Omental fat pad (tissue), 4 donors: ENCODE measurements at places on chromosomes 5 and 9. TPM values are rescaled to one million over a fixed set of nuclear protein-coding genes. Genes with fewer than 3 reads are reported as not detected.

- DNase-seq = no peak
Observed at GRCh38 chr5:106094204-106094607, 1576.5 kb downstream of the EFNA5 start.

DNA sequence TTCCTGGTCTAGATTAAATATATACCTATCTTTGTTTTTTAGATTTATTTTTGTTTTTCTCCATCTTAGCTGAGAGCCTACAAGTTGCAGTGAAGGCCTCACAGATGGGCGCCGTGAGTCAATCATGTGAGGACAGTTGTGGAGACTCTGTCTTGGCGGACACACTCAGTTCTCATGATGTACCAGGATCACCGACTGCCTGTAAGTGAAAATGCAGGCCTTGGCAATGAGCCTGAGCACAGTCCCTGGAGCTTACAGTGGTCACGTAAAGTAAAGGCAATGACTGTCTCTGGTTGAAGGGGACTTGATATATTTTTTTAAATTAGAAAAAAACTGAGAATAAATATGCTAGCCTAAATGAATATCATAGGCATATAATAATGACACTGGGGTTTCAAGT lies 271.9 kb downstream of the ARHGEF28 start:
- DNase-seq = no peak

DNA sequence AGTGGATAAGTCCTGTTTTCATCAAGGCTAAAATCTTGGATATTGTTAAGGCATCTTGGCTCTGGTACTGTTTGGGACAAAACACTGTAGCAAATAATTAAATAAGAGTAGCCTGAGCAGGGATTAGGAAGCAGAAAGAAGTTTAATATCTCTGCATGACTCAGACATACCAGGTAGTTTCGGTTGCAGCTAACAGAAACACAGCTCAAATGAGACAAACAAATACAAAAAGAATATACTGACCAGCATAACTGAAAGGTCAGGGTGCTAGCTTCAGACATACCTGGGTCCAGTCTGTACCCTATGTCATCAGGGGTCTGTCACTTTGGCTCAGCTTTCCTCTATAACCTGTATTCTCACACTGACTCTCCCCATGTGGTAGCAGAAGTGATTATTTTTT lies 156.4 kb upstream of the MAP3K1 start:
- no peak for DNase-seq

DNA sequence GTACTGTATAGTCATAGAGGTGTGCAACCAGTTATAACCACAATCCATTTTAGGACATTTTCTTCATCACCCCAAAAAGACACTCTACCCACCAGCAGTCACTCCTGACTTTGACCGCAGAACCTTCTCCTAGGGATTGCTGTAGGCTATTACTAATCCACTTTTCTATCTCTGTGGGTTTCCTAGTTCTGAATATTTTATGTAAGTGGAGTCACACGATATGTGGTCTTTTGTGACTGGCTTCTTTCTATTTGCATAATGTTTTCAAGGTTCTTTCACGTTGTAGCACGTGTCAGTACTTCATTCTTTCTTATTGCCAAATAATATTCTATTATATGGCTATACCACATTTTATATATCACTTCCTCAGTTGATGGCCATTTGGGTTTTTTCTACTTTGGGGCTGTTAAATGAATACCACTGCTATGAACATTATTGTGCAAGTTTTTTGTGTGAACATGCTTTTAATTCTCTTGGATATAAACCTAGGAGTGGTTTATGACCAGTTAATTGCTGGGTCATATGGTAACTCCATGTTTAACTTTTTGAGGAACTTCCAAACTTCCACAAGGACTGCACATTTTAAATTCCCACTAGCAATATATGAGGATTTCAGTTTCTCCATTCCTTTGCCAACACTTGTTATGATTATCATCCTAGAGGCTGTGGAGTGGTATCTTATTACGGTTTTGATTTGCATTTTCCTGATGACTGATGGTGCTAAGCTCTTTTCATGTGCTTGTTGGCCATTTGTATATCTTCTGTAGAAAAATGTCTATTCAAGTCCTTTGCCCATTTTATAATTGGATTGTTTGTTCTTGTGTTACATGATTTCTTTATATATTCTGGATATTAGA lies 37.8 kb downstream of the MRRF start:
- DNase-seq = no peak

DNA sequence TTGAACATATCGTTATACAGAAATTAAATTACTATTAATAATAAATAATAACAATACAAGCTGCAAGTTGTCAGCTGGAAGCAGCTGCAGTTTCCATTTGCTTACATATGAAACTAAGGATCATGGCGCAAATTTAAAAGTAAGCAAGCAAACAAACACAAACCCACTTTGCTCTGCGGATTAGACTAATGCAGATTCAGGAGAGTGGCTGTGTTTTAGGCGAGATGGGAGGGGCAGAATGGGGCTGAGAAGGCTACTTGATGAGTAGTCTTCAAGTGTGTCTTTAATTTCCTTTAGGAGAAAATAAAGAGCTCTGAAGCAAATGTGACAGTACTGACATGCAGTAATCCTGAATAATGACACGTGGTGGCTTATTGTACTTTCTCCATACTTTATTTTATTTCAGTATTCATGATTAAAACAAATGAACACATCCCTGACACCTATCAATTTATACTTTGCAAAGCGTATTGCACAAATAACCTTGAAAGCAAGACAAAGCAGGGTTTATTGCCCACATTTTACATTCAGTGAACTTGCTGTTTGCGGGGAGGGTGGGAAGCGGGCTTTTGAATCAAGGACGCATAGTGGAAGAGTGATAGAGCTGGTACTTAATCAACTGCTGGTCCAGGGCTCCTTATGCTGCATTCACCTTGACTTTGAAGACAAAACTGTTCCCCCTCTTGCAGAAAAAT lies 221.4 kb upstream of the TRIM32 start:
- no peak for DNase-seq

GRCh38 chr9:15622318-15622971 lies 69.6 kb downstream of the CCDC171 start:
- DNase-seq = no peak

GRCh38 chr9:121661328-121661727 lies 9.9 kb downstream of the DAB2IP start:
- no peak for DNase-seq

- no peak for DNase-seq
Observed at GRCh38 chr9:35834260-35835215, 5.5 kb downstream of the TMEM8B start.

DNA sequence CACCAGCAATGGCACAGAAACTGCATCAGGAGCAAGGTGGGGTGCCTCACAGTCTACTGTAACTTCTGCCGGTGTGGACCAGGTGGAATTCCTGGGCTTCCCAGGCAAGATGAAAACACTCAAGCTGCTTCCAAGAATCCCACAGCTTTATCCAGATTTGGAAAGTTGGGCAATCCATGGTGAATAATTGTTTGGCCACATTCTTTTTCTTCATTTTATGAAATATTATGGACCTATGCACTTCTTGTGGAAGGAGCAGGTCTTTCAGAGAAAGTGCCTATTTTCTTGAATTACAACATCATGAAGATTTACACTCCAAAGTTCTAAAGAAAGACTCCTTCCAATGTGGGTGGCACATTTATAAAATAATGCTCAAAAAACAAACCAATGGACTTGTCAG lies 503.6 kb downstream of the SEMA5A start:
- no peak for DNase-seq

GRCh38 chr9:134145262-134145661 lies 9.4 kb downstream of the WDR5 start:
- no peak for DNase-seq

DNA sequence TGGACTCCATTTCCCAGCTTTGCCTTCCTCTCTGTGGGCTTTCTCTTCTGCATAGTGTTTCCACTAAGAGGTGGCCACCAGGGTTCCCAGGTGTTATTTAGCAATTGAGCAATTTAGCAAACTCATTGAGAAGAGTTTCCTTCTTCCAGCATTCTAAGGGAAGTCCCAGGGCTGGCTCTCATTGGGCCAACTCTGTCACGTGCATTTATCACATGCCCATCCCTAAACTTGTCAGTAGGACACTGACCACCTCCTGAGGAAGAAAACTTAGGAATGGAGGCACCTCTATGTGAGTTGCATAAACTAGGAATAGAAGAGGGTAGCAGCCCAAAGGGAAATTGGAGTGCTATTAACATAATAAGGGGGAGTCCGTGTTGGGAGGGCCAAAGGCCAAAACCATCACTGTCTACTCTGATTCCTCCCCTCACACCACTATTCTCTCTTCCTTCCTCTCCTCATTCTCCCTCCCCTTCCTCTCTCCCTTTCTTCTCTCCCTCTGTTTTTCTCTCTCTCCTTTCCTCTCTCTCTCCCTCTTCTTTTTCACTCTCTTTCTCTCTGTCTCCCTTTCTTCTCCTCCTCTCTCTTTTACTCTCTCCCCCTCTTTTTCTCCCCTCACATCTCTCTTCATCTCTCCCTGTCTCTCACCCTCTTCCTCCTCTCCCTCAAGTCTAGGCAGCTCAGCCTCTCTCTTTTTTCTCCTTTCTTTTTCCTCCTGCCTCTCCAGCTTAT lies 213.4 kb downstream of the PALM2AKAP2 start:
- no peak for DNase-seq

DNA sequence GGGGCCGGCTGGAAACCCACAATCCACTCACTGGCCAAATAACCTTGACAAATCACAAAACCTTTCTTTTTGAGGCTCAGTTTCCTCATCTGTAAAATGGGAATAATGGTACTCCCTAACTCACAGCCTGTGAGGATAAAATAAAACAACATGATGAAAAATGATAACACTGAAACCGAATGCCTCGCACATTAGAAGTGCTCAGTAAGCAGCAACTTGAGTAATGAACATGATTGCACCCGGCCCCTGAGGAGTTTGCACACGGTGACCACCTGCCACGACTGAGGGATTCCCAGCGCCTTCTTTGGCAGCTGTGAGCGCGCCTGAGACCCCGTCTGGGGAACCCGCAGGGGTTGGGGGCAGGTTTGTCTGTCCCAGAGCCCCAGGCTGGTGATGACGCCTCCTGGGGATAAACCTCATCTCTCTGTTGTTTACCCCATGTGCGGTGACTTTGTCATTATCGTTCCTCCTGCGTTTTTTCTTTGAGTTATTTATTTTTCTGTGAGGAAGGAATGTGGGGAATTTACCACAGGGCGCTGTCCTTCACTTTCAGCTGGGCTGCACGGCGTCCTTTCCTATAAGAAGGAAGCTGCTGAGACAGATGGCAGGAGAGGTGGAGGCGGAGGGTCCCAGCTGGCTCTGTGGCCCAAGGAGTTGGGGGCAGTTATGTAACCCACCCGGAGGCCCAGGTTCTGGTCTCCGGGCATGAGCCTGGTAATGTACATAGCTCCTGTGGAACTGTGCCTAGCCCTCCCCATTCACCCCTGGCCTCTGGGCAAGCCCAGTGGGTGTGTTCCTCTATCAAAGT lies 3.0 kb upstream of the SYNPO start:
- DNase-seq = no peak

DNA sequence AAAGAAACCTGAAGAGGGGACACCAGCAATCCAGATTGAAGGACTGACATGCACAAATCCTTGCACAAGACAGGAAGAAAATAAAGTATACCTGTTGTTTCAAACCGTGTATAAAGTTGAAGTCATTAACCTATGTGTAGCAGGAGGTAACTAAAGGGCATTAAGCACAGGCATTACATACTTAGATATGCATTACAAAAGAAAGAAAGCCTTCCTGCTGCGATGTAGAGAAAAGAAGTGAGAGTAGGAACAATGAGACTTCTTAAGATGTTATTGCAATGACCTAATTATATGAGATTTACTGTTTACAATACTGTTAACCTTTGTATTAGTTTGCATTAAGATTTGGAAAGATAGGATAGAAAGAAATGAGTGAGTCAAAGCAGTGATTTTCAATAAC lies 308.9 kb upstream of the PTPRD start:
- no peak for DNase-seq

The RFESD gene
- total RNA-seq = 1.6 TPM

The PCDHB15 gene
- 6.0 TPM for total RNA-seq

The AK8 gene
- total RNA-seq = 1.3 TPM

The AOPEP gene
- total RNA-seq = 58.5 TPM

The ZNF366 gene
- 10.2 TPM for total RNA-seq
